Left cardiac atrium (tissue), 4 donors: ENCODE measurements at places on chromosomes 6 and 20. TPM values are rescaled to one million over a fixed set of nuclear protein-coding genes. Genes with fewer than 3 reads are reported as not detected.

Gene WFDC12
- total RNA-seq = not detected

Gene SYNDIG1
- total RNA-seq = 28.4 TPM

Gene BMP7
- 23.9 TPM for total RNA-seq

DNA sequence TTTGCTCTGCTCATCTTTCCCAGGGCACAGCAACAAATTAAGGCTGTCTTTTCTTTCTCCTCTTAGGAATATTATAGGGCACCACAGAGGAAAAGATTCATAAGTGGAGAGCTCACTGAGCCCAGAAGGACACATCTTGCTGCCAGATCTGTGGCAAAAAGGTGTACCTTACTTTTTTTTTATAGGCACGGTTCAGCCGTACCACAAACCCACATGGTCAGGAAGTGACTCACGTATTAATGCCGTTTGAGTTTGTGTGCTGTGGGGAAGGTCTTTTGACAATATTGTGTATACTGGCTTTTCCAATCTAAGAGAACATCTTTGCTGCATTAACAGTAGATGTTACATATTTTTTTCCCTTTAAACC lies 28.4 kb downstream of the PAQR8 start:
- no peak for DNase-seq

DNA sequence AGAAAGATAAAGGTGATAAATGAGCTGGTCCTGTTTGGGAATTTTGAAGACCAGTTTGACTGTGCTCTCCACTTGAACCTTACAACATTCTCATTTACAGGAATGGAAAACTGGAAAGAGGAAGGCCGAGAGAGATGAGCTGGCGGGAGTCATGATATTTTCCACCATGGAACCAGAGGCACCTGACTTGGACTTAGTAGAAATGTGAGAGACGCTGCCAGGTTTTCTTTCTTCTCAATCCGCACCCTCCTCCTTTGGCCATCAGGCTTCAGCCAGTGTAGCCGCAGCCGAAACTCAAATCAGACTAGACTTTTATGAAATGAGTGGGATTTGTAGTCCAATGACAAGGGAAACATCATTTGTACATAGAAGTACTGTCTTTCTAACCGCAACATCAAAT lies 54.7 kb upstream of the SYNJ2 start:
- no peak for DNase-seq

DNA sequence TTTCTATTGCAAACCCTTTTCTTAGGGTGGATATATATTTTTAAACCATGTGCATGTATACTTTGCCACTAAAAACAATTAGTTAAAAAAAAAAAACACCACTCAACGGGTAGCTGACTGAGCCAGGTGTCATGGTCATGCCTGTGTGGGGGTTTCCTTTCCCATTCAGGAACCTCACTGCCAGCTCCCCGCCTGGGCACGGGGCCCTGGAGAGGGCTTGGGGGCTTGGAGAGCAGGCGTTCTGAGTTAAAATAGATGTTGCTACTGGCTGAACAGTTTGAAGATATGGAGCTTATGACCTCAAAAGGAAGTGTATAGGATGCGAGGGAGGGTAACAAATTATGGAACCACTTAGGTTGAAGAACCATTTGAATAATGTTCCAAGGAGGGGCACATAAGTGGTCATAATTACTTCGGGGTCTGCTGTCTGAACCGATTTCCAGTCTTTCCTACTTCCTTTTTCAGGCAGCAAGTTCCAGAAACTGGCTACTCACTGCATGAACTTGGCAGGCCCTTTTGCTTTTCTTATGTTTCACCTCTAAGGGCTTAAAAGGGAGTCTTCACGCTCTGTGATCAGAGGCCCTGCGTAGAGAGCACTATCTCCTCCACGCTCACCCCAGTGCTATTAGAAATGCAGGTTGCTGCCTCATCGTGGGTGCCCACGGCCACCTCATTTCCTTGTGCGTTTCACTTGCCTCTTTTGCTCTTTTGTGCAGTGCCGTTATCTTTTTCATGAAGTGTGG lies 9.9 kb downstream of the STX16 start:
- DNase-seq = no peak

DNA sequence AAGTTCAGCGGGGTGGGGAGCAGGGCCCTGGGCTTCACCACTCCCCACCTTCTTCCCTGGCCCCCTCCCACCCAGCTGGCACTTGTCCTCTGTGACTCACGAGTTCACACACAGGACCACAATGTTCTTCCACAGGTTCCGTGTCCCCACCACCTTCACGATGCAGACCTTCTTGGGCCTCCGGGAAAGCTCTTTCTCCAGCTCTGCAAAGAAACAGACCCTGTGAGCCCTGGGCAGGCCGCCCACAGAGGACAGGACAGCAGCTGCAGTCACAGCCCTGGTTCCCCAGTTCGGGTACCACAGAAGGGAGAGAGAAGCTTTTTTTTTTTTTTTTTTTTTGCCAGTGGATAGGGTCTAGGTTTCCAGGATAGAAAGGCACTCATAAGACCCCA lies 30.9 kb downstream of the PSMG4 start:
- no peak for DNase-seq

- DNase-seq = no peak
These were observed 52.1 kb downstream of the SLC2A10 start for GRCh38 chr20:46761566-46761965.

- DNase-seq = no peak
These were observed 18.7 kb upstream of the SFT2D1 start for GRCh38 chr6:166361077-166361429.

GRCh38 chr6:126803769-126804168 lies 314.7 kb upstream of the RSPO3 start:
- no peak for DNase-seq

DNA sequence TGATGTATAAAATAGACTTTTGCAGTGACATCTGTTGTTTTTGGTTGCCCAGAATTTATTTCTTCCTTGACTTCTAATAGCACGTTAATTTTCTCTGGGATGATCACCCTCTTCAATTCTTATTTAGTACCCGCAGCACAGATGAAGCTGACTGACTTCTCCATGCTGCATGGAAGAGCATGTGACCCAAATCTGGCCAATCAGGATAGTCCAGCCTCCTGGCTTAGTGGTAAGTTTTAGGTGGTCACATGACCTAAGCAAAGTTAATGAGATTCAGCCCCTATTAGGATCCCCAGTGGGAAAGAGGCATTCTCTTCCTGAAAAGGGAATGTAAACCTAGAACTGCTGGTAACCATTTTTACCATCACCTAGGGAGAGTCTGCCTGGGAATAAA lies 13.8 kb upstream of the SIRT5 start:
- DNase-seq = no peak

DNA sequence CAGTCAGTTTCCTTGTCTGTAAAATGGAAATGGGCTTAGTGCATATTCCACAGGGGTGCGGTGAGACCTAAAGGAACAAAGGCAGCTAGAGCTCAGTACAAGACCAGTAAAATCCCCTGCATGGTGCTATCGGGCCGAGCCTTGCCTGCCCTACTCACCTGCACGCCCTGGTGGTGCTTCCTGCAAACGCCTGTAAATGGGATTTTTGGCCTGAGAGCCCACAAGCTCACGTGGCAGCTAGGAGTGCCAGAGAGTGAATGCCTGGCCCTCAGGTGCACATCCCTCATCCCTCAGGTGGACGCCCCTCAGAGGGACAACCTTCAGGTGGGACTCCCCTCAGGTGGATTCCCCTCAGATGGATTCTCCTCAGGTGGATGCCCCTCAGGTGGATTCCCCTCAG lies 48.0 kb upstream of the VSX1 start:
- no peak for DNase-seq

GRCh38 chr20:63206878-63207277 lies 9.1 kb downstream of the YTHDF1 start:
- no peak for DNase-seq

GRCh38 chr6:71015392-71015791 lies 58.5 kb upstream of the B3GAT2 start:
- DNase-seq = no peak

DNA sequence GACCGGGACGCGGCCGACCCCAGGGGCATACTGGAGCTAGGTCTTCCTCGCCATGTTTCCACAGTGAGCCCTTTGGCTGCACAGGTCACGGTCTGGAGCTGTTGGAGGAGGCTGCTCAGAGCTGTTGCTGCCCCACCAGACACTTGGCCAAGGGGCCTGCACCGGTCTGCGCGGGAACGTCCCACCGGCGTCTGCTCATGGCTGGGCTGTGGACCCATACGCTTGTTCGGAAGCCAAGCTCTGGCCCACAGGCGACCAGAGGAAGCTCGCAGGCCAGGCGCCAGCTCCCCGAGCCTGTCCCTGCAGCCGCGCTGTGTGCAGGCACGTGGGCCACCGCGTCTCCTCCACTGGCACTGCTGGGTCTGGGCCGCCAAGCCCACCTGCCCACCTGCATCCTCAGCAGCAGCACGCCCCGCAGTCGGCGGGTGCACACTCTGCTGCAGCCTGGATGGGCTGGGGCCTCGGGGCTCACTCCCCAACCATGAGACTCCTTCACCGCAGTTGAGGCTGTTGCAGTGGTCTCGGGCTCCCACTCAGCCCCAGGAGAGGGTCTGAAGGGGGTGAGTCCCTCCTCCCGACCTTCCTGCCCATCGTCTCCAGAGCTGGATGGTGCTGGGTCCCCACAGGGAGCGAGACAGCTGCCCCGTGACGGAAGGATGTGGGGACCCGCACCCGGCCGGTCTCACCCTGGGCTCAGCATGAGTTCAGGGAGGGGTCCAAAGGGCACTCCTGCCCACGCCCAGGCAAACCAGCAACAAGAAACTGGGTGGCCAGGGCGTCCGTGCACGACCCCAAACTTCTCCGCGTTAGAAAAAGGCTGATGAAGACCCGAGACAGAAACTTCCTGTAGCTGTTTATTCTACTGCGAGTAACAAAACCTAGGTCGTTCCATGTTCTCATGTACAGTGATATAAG lies 15.5 kb upstream of the TCFL5 start:
- peak; percentile 91 for DNase-seq

DNA sequence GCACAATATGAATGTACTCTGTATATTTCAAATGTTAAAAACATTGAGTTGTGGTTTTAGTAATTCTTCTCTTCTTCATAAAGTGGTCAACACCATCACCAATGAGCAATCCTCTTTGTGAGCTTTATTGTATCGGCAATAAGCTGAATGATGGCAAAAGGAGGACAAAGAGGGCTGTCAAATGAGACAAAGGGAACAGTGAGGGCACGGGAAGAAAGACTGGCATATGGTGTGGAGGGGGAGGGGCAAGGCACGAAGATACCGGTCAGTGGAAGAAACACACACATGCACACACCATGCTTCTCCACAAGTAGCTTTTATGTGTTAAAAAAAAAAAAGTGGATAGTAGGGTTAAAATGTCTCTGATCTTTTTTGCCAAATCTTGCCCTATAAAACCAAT lies 506.8 kb upstream of the CITED2 start:
- no peak for DNase-seq

- no peak for DNase-seq
These were observed 306.6 kb upstream of the ECI2 start for GRCh38 chr6:4441981-4442434.

DNA sequence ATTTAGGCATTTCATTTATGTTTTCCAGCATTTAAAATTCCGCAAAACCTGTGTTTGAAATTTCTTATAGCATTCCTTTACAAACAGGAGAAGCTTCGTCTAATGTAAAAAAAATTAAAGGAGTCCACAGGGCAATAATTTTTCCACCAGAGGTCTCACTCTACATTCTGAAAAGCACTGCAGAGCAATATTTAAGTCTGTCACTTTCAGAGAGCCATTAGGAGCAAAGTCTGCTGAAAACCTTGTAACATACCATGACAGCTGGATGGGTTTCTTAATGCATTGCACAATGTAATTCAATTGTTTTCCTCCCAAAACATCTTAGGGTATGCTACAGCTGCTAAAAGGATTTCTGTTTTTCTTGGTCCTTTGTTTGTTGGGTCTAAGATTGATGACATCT lies 18.0 kb downstream of the BAG2 start:
- DNase-seq = no peak

GRCh38 chr6:169738204-169738975 lies 13.0 kb downstream of the DYNLT2 start:
- peak; percentile 25 for DNase-seq

GRCh38 chr6:129498950-129499842 lies 210.8 kb downstream of the ARHGAP18 start:
- DNase-seq = no peak
